Hippocampal formation (tissue), 2 donors: ENCODE measurements at places on chromosomes 12 and 14.
A peak's percentile ranks its signal among the peaks of the same experiment; 100 is the strongest.

- DNase-seq: peak; percentile 4
Measured at GRCh38 chr12:50734409-50735263, 29.3 kb upstream of the ATF1 start.

DNA sequence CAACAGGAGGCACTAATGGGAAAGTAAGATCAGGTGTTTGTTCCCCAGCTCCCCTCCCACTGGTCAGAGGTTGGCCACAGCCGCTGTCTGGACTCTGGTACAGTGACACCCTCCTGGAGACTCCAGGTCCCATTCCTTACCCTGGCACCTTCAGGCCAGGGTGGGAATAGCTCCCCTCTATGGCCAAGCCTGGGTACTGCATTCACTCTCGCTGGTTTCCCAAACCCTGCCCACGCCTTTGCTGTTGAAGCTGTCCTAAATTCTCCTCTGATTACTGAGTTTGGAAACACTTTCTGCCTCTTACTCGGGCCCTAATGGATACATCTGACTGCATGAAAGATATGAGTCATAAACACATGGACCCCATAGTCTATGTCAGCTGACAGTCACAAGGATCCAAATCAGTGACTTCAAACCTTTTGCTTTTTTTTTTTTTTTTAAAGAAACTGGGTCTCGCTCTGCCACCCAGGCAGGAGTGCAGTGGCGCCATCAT is 17.9 kb downstream of the HRK start:
- DNase-seq: no peak

GRCh38 chr14:29016050-29016900 is 249.7 kb downstream of the FOXG1 start:
- no peak for DNase-seq

DNA sequence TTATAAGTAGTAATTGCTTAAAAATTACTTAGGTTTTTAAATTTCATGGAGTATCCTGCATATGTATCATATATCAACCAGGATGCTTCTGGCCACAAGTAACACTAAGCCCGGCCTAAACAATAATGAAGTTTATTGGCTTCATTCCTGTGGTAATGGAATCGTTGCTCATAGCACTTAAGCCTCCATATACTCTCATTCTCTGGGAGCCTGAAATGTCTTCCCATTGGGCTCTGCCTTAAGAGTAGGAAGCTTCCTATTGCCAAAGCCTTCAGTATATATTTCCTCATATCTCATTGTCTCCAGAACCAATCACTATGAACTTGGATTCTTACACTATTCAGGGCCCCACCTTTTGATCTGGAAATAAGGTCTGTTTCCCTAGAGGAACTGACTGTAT is 83.8 kb upstream of the DNM1L start:
- no peak for DNase-seq

DNA sequence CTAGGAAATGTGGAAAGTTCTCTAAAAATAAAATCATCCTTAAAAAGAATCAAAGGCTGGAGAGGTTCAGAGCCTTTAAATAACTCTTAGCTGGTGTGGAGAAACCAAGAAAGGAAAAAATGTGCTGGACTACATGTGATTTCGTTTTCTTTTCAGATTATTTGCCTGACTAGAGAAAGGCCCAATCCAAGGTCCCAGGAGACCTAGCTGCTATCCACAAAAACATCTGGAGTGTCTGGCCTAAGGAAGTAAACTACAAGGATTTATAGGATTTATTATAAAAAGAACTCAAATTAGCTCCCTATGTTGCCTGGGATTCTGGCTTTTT is 774 bp upstream of the TMEM30B start:
- no peak for DNase-seq
